ENCODE measurements at places on chromosomes 13 and 19. TPM values are rescaled to one million over a fixed set of nuclear protein-coding genes. Genes with fewer than 3 reads are reported as not detected.

- DNase-seq = no peak
Observed at GRCh38 chr13:77502104-77502720, 33.3 kb upstream of the SCEL start.

The SPTBN4 gene
- 20.9 TPM for total RNA-seq

GRCh38 chr19:29400917-29401711 lies 124.7 kb upstream of the VSTM2B start:
- DNase-seq = no peak

DNA sequence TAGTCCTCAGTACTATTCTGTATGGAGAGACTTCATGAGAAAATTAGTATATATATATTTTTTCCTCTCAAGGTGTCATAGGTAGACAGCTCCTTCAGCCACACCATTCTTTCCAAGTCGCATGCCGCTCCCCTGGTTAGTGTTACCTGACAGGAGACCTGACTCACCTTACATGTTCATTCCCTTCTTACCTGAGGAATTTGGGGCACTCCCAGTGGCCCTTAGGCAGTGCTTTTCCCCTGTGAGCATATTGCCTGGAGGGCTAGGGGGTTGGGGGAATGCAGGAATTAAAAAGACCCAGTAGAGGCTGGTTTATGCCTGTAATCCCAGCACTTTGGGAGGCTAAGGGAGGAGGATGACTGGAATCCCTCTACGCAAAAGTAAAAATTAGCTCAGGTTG lies 9.0 kb upstream of the ACTN4 start:
- no peak for DNase-seq

- no peak for DNase-seq
Observed at GRCh38 chr13:31007417-31007816, 75.0 kb downstream of the TEX26 start.

DNA sequence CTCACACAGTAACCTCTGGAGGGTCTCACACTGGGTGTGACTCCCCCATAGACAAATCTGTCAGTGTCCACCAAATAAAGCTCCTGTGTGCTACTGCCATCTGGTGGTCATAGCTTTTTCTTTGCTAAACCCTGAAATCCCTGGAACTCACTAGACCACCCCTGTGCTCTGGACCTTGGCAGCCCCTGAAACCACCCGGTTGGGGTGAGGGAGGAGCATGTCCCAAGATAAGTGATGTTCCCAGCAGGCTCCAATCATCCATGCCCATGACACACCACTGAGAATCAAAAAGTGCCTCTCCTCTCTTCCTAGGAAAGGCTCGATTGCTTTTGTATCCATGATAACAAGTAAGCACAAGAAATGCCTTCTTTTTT lies 6.5 kb upstream of the HSD17B14 start:
- DNase-seq = no peak

The ZNF540 gene
- 8.3 TPM for total RNA-seq

The CAPN12 gene
- 5.6 TPM for total RNA-seq

GRCh38 chr19:49210108-49210900 lies 52.7 kb downstream of the TRPM4 start:
- peak; percentile 83 for DNase-seq

DNA sequence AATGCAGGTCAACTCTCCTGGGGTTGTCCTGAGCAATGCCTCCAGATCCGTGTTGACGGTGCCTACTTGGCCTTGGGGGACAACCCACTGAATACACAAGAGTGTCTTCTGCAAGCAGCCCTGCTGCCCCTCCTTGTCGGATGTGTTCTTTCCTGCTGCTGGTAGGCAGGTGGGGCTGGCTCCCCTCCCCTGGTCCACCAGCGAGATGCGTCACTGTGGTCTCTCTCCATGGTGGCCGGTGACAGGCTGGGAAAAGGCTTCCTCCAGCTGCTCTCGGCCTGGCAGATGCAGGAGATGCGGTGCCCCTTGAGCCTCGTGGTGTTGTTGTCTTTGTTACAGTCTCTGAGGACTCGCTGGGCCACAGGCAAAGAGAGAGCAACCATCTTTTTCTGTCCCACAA lies 84.9 kb downstream of the RGCC start:
- DNase-seq = no peak

DNA sequence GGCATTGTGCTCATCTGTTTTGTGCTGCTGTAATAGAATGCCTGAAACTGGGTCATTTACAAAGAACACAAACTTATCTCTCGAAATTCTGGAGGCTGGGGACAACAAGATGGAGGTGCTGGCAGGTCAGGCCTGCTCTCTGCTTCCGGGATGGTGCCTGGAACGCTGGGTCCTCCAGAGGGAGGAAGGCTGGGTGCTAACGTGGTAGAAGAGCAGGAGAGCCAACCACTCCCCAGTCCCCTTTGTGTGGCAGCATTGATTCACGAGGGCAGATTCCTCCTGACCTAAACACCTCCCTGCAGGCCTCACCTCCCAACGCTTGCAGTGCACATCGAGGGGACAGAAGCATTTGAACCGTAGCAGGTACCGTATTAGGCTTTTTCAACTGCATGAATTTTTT lies 34.1 kb upstream of the TFDP1 start:
- no peak for DNase-seq

GRCh38 chr13:88345171-88345847 lies 674.1 kb downstream of the SLITRK5 start:
- no peak for DNase-seq

GRCh38 chr19:7706188-7706954 lies 4.4 kb upstream of the FCER2 start:
- DNase-seq = no peak

DNA sequence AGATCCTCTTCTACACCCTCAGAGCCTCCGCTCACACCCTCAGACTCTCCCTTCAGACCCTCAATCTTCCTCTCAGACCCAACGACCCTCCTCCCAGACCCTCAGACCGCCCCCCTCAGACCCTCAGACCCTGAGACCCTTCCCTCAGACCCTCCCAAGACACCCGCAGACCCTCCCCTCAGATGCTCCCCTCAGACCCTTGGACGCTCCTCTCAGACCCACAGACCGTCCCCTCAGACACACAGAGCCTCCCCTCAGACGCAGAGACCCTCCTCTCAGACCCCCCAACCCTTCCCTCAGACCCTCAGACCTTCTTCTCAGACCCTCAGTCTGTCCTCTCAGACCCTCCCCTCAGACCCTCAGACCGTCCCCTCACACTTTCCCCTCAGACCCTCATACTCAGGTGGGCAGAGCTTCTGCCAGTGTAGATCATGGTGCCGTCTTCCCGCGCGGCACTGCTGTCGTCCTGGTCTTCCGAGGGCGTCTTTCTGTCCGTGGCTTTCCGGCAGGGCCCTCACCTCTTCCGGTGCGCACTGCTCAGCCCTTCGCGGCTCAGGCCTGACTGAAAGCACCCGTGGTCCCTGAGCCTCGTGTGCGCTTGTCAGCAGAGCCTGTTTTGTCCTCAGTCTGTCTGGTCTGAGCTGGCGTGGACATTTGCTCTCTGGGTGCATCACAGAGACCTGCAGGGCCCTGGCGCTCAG lies 18.9 kb upstream of the TFDP1 start:
- no peak for DNase-seq

DNA sequence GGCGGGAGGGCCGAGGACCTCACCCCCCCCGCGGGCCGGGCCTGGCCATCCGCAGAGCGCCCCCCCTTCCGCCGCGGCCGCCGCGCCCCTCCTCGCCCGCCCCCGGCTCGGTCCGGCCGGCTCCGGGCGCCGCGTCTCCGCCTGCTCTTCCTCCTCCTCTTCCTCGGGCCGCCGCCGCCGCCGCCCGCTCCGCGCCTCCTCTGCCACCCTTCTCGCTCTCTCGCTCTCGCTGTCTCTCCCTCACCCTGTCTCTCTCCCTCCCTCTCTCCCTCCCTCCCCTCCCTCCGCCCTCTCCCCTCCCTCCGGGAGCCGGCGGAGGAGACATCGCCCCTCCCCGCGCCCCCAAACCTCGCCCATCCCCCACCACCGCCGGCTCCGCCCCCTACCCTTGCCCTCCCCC lies at the start of gene SHANK1:
Gene SHANK1, minus strand, starts transcription at position 237 of the 400 bp plus-strand sequence. CDS start 2,883 bp downstream, outside the sequence.
- DNase-seq = no peak

The CD177 gene
- 19.3 TPM for total RNA-seq

GRCh38 chr13:113044391-113045114 lies 61.0 kb upstream of the F7 start:
- DNase-seq = no peak

- no peak for DNase-seq
Observed at GRCh38 chr13:43113603-43114002, 90.2 kb downstream of the DNAJC15 start.

DNA sequence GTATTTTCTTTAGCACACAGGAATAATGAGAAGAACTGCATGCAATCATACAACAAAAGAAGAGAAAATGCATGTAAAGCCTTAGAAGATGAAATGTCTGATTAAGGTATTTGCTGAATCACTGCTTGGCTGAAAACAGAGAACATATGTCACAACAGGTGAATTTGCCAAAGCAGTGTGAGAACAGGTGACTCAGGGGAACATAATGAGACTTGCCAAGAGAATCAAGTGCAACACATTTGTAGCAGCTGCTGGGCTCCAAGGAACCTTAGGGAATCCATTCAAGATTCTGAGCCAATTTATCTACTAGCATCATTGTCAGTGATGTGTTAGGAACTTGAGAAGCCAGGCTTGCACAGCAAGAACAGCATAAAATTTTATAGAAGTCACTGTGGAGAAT lies 273.1 kb downstream of the PCDH20 start:
- DNase-seq = no peak

DNA sequence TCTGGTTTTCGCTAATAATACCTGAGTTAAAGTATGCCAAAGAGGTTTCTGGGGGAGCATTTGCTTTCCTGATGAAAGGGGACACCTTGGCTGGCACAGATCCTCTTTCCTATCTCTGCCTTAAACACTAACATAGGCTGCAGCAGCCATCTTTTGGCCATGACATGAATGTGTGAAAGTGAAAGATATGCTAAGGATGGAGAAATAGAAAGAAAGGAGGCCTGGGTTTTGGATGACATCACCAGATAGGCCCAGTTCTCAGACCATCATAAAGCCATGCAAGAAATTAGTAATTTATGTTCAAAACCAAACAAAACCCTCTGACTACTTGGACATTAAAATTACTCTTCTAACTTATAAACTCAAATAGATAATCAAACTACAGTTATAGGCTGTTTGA lies 279.7 kb downstream of the COG6 start:
- no peak for DNase-seq

The N4BP2L2 gene
- total RNA-seq = 260 TPM

- DNase-seq = no peak
Observed at GRCh38 chr13:26880735-26881134, 120.1 kb upstream of the GPR12 start.

- DNase-seq = no peak
Observed at GRCh38 chr13:103898481-103898880, 832.3 kb upstream of the SLC10A2 start.

DNA sequence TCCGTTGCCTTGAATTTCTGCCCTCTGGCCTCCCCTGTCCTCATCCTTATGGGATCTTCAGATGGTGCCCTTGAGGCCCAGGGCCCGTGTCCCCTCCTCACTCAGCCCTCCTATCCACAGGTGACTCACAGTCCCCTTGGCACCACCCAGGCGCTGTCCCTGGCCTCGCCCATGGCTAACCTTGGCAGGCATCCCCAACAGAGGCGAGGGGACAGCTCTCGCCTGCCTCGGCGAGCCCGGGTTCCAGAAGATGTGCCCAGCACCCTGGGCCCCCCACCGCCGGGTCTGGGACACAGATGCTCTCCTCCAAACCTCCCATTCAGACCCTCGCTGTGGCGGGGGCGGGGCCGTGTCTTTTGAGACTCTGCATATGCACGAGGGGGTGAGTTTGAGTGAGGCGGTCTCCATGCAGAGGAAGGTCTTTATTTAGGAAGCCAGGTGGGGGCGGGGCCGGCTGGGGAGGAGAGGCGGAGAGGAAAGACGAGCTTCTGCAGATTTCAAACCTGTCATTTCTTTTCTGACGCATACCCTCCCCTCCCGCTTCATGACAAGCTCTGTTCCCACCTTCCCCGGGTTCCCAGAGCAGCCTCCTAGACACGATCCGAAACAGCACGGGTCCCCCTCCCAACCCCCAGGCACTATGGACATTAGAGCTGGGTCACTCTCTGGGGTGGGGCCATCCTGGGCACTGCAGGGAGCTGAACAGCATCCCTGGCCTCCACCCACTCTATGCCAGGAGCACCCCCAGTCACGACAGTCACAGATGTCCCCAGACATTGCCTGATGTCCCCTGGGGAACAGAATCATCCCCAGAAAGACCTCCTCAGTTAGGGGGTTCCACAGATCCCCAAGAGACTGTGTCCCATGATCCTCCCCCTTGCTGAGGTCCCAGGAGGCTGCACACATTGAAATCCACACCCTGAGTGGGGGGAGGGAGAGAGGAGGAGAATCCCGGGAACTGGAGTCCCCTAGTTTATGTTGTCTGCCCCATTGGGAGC lies 48.5 kb downstream of the GNG7 start:
- DNase-seq = no peak

The CCDC8 gene
- 9.0 TPM for total RNA-seq

The STK11 gene
- total RNA-seq = 57.2 TPM

Data from sciatic nerve (tissue), 2 donors.